ENCODE measurements at places on chromosomes 16 and 17.

DNA sequence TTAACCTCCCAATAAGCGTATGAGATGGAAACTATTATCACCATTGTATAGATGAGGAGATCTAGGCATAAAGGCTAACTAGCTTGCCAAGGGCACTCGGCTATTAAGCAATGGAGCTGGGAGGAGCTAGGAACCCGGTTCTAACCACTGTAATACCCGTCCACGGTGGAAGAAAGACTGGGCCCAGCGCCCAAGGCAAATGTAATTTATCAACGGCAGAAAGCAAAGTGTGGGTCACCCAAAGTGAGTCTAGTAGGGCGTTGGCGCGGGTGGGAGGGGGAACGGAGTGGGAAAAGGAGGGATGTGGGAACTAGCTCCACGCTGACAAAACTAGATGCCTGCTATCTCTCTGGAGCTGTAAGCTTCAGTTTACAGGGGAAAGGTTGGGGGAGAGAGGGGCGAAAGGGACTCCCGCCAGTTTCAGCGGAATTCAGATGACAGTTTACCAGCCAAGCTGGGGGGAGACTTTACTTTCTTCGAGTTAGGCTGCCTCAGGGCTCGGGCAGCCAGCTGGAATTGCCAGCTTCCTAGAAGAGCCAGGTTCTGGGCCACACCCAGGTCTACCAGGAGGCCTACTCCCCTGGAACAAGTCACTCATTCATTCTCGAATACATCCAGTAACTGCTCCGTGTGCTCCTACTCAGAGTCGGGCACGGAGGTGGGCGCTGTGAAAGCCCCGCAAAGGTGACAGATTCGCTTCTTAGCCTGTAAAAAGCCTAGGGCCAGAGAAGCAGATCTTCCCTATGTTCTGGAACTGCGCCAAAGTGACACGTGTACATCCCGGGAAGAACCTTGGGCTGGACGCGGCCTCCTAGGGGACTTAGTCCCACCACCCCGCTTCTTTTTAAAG is 837 bp downstream of the LRRC59 start:
- DNase-seq = peak; percentile 65

DNA sequence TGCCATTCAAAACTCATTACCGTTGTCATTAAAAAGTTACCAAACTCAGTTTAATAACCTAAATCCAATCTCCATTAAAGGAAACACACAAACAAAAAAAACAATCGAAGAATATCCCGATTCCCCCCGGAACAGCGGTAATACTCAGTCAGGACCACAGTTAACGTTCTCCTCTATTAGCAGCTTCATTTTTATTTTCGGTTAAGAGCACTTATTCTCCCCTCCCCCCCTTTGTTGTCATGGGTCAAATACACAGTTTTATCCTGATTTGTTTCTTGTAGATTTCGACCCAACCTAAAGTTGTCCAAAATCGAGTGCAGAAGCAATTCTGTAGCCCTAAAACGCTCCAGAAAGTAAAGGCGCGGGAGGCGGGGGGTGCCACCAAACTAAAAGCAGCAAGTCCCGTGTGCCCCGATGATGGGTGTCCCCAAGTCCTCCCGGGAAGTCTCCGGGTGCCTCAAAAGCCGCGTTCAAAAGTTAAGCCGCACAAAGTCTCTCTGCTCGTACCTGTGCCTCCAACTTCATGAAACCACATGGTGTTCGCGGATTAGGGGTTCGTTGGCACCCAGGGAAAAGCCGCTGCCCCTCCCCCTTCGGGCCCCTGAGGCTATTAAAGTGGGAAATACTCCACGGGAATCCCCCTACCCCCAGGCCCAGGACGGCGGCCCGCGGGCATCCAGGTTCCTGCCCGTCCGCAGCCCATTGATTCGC is 996 bp downstream of the SUMO2 start:
- peak; percentile 41 for DNase-seq

- DNase-seq = no peak
Measured at GRCh38 chr17:57365420-57365819, 109.1 kb downstream of the MSI2 start.

GRCh38 chr17:31875081-31875480 is 16.0 kb upstream of the COPRS start:
- no peak for DNase-seq

DNA sequence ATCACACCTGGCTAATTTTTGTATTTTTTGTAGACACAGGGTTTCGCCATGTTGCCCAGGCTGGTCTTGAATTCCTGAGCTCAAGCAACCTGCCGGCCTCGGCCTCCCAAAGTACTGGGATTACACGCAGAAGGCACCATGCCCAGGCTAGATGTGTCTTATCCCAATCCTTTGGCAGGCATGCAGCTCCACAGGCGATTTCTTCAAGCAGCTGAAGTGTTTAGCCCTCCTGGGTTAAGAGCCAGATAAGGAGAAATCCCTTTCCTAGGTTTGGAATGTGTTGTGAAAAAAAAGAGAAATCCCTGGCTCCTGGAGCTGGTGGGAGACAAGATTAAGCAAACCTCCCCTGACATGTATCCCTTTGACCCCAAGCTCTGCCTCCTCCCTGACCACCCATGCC is 2.1 kb upstream of the NHERF1 start:
- no peak for DNase-seq
